ENCODE measurements at places on chromosomes 13 and 19.

DNA sequence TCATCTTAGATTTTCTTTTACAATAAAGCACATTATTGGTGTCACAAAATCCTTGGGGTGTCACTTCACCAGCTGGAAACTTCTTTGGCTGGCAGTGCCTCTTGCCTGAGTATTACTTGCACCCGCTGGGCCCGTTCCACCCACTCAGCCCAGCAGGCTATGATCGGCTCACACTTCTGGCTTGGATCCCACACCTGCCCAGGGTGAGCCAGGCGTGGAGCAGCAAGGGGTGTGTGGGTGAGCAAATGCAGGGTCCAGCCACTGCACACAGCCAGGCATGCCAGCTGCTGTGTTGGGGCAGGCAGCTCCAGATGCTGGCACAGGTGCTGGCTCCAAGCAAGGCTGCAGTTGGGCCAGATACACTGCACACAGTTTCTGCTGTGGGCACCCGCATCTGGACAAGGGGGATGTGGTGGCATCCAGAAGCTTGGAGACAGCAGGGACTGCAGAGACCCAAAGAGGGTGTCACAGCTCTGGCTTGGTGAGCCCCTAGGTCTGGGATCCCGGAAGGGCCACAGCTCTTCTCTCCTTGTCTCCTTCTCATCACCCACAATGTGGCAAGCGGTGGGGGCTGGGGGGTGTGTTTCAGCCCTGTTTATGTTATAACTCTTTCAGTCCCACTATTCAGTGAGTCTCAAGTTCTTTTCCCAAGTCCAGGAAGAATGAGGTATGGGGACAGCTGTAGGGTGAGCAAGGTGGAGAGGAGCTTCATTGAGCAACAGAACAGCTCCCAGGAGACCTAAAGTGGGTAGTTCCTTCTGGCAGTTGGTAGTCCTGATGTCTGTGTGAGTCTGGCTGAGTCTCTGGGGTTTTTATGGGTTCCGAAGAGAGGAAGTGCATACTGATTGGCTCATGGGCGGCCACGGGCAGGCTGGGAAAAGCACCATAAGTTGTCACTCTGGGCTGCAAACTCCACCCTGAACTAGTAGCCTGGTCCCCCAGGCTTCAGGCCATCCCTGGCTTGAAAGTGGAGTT lies 25.3 kb upstream of the TBC1D4 start:
- no peak for DNase-seq

GRCh38 chr13:66323745-66324347 lies 906.3 kb downstream of the PCDH9 start:
- no peak for DNase-seq

- DNase-seq = no peak
Observed at GRCh38 chr13:40589285-40590109, 76.9 kb downstream of the FOXO1 start.

DNA sequence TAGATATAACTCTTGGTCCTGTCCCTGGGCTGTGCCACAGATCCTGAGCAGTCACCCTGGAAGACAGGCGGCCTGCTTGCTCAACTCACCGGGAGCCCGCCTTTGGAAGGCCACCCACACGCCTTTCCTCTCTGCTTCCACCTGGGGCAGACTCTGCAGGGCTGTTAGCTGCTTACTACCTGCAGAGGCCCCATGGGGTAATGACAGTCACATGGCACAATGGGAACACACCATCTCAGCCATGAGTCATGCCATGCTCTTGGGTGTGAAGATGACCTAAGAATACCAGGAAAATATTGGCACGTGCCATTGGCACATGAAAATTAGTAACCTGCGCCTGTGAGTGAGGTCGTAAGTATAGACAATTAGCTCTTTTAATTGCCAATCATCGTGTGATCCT lies 108.6 kb downstream of the COL4A2 start:
- DNase-seq = no peak

DNA sequence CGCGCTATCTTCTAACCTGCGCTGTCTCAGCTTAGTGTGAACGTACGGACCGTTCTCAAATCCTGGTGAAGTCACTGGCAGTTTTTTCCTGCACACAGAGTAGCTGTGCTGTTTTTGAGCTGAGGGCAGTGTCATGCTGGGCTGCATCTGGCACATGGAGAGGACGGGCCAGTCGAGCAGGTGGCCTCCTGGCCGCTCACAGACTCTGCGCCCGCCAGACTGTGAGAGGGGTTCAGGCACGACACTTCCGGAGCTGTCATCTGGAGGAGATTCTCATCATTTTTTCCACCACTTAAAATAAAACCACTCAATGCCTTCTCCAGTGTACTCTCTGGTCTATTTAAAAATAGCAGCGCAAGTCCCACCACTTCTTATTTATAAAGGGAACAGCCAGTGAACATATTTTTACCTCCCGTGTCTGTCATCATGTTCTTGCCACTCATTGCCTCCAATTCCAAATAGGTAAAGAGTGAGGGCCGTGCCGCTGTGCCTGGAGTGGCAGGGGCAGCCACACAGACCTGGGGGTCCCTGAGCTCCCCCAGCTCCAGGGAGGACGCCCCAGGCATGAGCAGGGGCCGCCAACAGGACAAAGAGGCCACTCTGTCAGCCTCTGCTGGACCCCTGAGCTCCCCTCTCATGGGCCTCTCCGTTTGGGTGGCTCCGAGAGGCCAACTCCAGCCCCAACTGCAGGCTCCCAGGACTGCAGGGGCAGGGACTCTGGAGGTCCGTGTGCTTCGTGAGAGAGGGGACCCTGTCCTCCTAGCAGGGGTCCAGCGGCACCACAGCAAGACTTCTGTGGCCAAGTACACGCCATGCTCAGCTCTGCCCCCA lies 36.9 kb upstream of the GRTP1 start:
- DNase-seq = peak; percentile 83

- DNase-seq = no peak
Observed at GRCh38 chr13:22161871-22162270, 491.0 kb downstream of the FGF9 start.

DNA sequence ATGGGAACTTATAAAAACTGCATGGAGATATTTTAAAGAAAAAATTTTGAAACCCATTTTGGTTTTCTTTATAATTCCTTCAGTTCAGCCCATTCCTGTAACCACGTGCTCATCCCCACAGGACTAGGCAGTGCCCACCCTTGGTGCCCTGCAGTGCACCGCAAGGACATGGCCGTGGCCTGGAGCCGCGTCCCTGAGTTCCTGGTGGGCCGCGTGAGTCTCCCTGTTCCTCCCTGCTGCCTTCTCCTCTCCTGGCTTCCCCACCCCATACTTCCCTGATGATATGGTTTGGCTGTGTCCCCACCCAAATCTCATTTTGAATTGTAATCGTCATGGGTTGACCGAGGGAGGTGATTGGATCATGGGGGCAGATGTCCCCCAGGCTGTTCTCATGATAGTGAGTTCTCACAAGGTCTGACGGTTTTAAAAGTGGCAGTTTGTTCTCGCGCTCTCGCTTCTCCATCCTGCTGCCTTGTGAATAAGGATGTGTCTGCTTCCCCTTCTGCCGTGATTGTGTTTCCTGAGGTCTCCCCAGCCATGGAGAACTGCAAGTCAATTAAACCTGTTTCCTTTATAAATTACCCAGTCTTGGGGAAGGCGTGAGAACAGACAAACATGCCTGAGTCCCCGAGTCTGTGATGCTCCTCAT lies 31.6 kb upstream of the TFDP1 start:
- DNase-seq = no peak

GRCh38 chr13:99085808-99086266 lies 108.0 kb upstream of the DOCK9 start:
- no peak for DNase-seq

DNA sequence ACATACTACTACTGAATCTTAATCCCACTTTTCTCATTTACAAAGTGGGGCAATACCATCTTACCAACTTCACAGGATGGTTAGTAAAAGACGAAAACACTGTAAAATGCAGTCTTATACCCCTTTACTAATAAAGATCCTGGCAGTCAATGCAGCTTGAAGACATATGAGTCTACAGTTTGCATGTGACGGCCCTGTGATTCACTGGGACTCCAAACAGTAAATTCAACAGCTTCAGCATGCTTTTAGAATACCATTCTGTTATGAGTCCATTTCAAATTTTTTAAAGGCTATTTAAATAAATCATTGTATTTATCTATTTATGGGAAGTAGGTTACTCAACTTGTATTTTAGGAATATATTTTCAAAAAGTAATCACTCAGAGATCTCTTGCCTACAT lies 629.1 kb downstream of the LIG4 start:
- DNase-seq = no peak

- no peak for DNase-seq
Observed at GRCh38 chr19:32613008-32613407, 32.0 kb downstream of the PDCD5 start.

DNA sequence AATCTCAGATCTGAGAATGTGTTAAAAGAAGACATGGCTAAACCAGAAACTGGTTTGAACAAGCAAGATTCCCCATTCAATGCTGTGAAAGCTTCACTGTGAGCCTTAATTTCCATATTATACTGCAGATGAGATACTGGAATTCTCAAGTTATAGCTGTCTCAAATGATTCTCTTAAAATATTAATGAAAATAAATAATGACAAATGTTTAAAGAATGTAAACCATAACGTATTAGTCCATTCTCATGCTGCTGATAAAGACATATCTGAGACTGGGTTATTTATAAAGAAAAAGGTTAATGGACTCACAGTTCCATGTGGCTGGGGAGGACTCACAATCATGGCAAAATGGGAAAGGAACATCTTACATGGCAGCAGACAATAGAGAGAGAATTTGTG lies 667.8 kb downstream of the SLITRK1 start:
- no peak for DNase-seq

GRCh38 chr13:109500146-109500773 lies 286.1 kb downstream of the IRS2 start:
- DNase-seq = no peak

DNA sequence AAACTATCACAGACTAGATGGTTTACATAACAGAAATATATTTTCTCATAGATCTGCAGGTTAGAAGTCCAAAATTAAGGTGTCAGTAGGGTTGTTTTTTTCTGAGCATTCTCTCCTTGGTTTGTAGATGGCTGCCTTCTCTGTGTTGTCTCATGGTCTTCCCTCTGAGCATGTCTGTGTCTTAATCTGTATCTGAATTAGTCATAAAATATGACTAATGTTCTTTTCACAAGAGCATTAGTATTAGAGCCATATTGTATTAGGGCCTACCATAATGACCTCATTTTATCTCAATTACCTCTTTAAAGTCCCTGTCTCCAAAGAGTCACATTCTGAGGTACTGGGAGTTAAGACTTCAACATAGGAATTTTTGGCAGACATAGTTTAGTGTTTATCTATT lies 77.2 kb upstream of the OBI1 start:
- DNase-seq = no peak

DNA sequence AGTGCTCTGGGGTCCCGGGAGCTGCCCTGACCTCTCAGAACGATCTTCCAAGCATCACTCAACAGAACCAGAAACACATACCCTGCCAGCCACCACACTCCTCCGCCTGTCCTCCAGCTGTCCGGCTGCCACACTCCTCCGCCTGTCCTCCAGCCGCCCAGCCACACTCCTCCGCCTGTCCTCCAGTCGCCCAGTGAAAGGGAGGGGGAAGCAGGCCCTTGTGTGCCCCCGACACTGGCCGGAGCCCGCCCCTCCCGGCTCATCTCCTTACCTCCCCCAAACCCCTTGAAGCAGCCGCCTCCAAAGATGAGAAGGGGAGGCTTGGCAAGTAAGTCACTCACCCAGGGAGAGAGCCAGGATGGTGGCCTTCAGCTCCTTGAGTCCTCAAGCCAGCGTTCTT lies 40.2 kb downstream of the STK24 start:
- no peak for DNase-seq
